ENCODE measurements at places on chromosomes 2 and 18. TPM values are rescaled to one million over a fixed set of nuclear protein-coding genes. Genes with fewer than 3 reads are reported as not detected.

CNDP2 gene
- total RNA-seq = 75.6 TPM

GPD2 gene
- total RNA-seq = 59.3 TPM

ABCB11 gene
- total RNA-seq = not detected

CAD gene
- total RNA-seq = 35.5 TPM

GULP1 gene
- total RNA-seq = 42.7 TPM

DTYMK gene
- 12.8 TPM for total RNA-seq

PROKR1 gene
- total RNA-seq = not detected

LAPTM4A gene
- 251 TPM for total RNA-seq

CDKL4 gene
- 0.90 TPM for total RNA-seq

EMX1 gene
- total RNA-seq = not detected

RSAD2 gene
- total RNA-seq = 0.63 TPM

SPP2 gene
- not detected for total RNA-seq

CKAP2L gene
- total RNA-seq = 26.4 TPM

All from fibroblast of the aortic adventitia (primary cell).